ENCODE measurements at places on chromosomes 6 and 20.
A peak's percentile ranks its signal among the peaks of the same experiment; 100 is the strongest.

DNA sequence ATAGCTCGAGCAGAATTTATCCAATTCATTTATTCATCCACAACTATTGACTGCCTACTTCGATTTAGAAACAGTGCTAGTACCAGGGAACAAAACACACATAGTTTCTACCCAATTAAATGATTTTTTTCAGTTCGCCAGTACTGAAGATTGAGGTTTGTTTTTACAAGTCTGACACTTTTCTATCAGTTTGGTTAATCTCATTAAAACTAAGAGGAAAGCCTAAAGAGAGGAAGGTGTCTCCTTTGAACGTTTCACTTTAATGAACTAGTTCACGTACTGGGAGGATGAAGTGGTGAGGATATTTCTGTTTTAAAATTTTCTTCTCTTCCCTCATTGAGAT lies 570 bp upstream of the ANKS1A start:
- no peak for DNase-seq

GRCh38 chr6:150527100-150527499 lies 72.6 kb upstream of the PLEKHG1 start:
- no peak for DNase-seq

GRCh38 chr20:39939241-39939865 lies 749.7 kb downstream of the MAFB start:
- DNase-seq = peak; percentile 53

GRCh38 chr20:8777911-8778310 lies 291.0 kb upstream of the PLCB4 start:
- peak; percentile 55 for DNase-seq

DNA sequence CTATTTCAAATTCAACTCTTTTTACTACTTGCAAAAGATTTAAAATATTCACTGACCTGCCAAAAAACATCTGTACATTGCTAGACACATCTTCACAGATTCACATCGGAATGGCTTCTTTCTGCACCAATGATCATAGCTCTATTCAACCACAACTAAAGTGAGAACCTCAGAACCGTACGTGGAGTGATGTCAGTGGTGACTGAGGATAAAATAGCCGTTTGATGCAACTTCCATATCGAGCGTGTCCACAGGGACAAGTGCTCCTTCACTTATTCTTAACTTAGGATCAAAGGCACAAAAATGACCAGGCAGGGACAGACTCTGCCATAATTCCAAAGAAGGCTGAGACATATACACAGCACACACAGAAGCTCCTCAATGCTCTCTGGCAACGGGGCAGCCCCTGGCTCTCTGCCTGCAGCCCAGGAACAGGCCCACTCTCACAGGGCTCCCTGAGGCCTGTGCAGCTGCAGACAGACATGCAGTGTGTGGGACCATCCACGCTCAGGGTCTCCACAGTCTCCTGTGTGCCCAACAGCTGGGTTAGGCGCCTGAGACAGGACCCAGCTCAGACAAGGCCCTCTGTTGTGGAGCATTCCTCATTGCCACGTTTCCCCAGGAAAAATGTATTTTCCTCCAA lies 22.8 kb downstream of the FYN start:
- no peak for DNase-seq

- DNase-seq = no peak
These were observed 80.1 kb downstream of the DLL1 start for GRCh38 chr6:170210651-170211403.

DNA sequence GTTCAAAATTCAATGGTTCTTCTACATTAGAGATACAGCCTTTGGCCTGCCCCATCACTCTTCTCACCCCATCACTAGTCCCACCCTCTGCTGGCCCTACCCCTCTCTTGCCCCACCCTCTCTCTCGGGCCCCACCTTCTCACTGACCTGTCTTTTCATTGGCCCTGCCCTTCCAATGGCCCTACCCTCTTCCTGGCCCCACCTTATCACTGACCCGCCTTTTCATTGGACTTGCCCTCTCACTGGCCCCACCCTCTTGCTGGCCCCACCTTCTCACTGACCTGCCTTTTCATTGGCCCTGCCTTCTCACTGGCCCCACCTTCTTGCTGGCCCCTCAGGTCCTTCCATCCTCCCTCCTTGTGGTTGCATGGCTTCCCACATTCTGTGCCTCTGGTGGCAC lies 107.2 kb upstream of the PLEKHG1 start:
- no peak for DNase-seq

GRCh38 chr20:7981374-7981773 lies 38.2 kb downstream of the TMX4 start:
- DNase-seq = no peak

GRCh38 chr6:107290491-107290890 lies 168.9 kb downstream of the PDSS2 start:
- DNase-seq = no peak

GRCh38 chr6:128567029-128567428 lies 46.6 kb upstream of the PTPRK start:
- DNase-seq = peak; percentile 48

GRCh38 chr6:152267967-152268845 lies 369.0 kb downstream of the SYNE1 start:
- DNase-seq = peak; percentile 16

GRCh38 chr20:9163251-9163650 lies 94.4 kb downstream of the PLCB4 start:
- DNase-seq = no peak

DNA sequence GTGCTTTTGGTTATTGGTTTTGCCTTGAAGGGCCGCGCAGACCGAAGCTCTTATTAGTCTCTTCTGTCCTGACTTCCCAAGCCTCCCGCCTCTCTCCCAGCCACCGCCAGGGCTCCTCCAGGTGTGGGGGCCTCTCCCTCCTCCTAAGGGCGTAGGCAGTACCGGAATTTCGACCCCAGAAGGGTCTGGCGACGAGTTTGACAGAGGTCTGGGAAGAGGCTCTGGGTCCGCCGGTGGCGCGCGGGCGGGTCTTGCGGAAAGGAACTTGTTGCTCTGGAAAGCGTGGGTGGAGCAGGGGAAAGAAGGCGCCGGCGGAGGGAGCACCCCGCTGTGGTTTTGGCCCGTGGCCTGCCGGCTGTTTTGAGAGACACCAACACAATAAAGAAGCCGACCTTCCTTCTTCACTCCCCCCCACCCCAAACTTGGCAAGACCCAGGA lies 1.8 kb downstream of the PCSK2 start:
- DNase-seq = no peak

DNA sequence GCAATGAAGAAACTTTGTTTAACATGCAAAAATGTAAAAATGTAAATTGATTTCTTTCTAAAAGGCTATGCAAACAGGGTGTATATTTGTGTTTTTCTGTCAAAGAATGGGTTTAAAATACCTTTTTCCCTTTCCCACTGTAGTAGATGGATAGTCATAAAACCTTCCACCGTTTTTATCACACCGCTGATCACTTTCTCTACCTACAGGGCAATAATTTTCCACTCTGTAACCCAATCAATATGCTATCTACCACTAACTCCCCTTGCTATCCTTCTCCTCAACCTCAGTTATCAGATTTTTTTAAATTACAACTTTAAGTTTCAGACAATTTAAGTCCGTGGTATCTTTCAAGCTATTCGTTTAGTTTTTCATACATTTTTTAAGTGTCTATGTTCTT lies 91.4 kb upstream of the ARID1B start:
- no peak for DNase-seq

DNA sequence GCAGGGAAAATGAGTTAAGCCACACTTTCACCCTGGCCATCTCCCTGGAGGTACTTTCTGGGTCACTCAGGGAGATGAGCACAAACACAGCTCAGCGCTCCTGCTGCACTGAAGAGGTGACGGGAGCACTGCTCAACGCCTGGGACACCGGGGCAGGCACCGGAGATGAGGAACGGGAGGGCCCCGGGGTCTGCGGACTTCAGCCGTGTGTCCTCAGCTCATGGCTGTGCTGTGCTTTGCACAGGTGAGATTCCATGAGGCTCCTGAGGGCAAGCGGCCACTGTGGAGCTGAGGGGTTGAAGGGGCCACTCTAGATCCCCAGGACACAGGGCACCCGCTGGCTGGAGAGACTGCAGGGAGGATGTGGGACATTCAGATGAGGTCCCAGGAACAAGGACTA lies 234.2 kb upstream of the EXOC2 start:
- no peak for DNase-seq

GRCh38 chr20:56933331-56933698 lies 304.2 kb downstream of the TFAP2C start:
- DNase-seq = no peak

DNA sequence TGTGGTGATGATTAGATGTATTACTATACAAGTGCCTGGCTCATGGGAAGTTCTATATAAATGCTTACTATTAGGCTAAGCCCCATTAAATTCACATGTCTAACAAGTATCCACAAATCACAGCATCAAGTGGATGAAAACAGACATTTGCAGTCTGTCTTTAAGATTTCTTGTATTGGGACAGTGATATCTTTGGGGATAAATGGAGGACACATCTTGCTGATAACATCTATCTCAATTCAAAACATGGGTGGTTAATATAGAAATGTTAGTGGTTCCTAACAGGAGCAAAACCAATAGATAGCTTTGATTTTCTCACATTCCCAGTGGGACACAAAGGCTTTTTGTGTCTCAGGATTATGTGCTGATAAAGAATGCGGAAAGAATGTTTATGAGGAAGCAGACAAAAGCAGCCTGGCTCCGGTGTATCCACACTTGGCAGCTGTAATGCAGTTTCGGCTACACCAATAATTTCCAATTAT lies 29.3 kb downstream of the PTPRK start:
- DNase-seq = peak; percentile 32

- peak; percentile 27 for DNase-seq
These were observed 775 bp downstream of the PFDN4 start for GRCh38 chr20:54208548-54209176.

DNA sequence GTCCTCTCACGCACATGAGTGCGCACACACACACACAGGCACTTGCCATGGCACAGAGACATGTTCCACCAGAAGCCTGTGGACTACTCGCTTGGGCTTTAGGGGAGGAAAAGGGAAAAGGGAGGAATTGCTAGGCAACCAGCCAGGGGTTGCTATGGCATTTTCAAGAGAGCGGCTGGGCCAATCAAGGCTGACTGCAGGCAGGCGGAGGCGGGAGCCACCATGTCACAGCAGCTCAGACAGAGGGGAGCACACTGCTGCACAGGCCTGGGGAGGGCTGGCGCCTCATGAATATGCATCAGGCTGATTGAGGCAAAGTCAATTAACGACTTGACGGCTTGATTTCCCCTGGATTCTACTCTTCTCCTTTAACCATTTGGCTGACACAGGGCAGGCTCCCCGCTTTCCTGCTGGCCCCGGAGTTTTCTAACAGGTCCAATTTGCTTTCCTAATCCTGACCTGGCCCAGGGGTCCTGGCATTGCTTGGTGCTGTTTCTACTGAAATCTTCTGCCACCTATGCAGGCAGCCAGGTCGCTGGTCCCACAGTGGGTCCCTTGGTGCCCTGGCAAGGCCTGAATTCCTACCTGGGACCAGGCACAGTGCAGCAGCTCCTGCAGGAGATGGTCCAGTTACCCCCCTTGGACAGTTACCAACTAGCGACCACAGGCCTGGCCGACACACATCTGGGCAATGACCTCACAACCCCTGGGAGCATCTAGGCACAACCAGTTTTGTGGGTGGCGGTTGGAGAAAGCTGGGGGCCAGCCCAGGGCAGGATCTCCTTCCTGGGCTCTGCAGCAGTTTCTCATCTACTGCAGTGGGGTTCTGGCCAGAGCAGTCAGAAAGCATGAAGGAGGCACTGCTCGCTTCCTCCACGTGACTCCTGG lies 52.1 kb downstream of the YTHDF1 start:
- no peak for DNase-seq

GRCh38 chr6:30152910-30153610 lies 8.0 kb downstream of the TRIM10 start:
- DNase-seq = no peak

- DNase-seq = peak; percentile 44
These were observed 155.0 kb upstream of the SUPT3H start for GRCh38 chr6:45532721-45533210.

DNA sequence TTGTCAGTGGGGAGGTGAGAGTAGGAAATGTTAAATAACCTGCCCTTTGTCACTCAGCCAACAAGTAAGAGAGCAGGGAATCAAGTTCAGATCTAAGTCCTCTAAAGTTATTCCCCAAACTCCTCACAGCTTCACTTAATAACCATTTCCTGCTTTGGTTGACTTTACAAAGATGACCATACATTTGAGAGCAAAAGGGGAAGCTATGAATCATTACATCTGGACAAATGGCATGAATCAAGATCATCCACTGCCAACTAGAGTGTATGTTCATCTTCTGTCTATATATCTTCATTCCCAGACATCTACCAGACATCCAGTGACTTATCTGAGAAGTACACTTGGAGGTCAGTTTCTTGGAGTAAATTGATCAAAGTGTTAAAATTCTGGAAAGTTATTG lies 15.1 kb upstream of the HIVEP2 start:
- peak; percentile 58 for DNase-seq

DNA sequence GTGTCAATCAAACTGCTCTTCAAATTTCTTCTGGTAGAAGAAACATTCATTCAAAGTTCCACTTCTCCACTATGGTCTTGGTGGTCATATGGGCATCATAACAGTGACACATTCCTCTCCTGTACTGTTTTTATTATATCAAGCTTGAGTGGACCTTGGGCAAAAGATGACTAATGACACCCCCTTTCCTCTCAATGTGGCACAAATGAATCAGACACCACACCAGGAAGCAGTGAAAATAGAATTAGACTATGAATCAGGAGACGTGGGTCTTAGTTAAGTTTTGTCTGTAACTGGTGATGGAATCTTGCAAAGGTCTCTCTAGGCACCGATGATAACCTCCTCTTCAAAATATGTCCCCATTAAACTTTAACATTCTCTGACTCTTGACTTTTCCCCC lies 9.0 kb upstream of the NRSN1 start:
- DNase-seq = no peak

DNA sequence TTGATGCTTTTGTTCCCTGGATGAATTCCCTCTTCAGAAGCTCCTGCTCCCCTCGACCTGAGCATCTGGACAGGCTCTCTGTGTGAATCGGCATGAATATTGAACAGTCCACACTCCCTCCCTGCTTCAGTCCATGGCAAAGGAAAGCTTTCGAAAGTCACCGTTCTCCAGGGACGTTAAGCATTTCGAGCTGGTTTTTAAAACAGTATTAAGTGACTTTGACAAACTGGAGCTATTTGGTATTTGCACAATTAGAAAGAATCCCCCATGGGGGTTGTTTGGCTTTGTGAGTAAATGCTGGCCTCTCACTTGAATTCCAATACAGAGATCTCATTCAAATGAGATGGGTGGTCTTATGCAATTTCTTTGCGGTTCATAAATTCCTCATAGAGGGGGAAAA lies 85.3 kb upstream of the TIAM2 start:
- peak; percentile 88 for DNase-seq

GRCh38 chr6:130632277-130632676 lies 194.9 kb upstream of the SMLR1 start:
- DNase-seq = no peak

DNA sequence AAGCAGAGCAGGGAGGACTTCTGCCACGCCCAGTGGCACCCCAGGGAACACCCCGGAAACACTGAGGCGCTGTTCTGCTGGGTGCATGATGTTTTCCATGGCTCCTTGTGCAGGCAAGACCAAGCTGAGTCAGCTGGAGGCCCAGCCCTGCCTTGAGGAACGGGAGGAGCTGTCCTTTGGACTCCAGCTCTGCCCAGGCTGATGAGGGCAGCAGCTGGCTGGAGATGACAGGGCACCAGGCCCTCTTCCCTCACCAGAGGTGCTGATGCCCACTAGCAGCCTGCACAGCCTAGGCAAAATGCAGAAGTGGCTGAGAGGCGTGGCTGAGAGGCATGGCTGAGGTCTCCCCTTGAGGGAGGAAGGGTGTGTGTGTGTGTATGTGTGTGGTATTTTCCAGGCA lies 2.4 kb downstream of the C6orf132 start:
- no peak for DNase-seq

- DNase-seq = no peak
These were observed 186.4 kb downstream of the SASH1 start for GRCh38 chr6:148529010-148529409.
